ENCODE measurements at places on chromosomes 6 and 20.

- DNase-seq = no peak
These were observed 28.4 kb downstream of the UQCC2 start for GRCh38 chr6:33683051-33683571.

DNA sequence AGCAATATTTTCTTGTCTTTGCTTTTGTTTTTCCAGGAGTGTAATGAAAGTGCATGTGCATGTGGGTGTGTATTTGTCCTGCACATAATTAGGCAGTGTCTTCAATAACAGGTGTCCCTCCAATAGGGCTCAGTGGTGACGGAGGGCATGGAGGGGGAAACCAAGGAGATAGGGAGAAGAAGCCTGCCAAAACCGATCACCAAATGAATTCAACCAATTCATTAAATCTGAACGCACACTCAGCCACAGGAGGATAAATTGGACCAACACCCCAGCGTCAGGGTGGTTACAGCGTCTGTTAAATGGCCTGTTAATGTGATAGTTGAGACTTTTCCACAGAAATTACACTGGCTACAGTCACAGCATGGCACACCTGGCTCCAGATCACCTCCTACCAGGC is 527.6 kb downstream of the CD83 start:
- peak; percentile 16 for DNase-seq

DNA sequence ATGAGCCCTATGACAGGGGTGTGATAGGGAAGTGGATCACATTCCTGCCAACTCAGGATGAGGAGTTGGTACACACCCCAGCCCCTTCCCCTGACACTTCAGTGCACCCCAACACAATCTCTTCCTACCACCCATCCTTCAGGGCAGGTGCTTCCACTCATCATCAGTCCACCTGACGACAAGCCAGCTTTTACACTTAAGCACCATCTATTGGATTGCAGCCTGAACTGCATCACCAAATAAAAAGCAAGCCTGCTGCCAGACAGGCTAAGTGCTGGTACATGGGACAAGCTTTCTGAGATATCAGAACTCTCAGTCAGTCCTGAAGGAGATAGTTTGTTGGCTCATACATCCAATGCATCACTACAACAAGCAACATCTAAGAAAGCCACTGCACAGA is 69.0 kb upstream of the TMEM200A start:
- no peak for DNase-seq

GRCh38 chr6:68677058-68677457 is 42.0 kb downstream of the ADGRB3 start:
- no peak for DNase-seq

DNA sequence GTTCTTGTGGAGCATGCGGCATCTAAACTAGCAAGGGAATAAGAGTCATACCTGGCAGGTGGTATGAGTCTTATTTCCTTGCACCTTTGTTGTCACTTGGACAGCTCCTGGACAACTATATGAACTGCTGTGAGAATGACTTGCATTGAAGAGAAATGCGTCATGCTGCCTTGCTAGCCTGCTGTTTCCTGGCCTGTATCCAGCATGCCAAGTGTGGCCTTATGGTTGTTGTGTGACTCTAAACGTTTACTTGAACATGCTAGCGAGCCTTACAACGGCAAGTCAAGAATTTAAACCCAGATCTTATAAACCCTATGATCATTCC is 90.4 kb downstream of the CEP162 start:
- DNase-seq = no peak

DNA sequence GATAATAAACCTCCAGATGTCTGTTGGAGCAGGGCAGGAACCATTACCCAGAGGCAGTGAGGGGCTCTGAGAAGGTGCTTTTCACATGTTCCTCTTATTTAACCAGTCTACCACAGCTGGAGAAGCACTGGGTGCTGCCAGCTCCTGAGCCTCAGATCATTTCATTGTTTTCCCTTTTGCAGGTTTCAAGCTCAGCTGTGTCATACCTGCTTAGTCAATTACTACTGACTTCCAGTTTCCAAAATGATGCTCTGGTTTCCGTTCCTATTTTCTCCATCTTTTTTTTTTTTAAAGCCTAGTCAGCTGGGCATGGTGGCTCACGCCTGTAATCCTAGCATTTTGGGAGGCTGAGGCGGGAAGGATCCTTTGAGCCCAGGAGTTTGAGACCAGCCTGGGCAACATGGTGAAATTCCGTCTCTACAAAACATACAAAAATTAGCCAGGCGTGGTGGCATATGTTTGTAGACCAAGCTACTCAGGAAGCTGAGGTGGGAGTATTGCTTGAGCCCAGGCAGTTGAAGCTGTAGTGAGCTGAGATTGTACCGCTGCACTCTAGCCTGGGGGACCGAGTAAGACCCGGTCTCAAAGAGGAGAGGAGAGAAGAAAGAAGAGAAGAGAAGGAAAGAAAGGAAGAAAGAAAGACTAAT is 6.7 kb downstream of the FLOT1 start:
- DNase-seq = no peak

- no peak for DNase-seq
These were observed 288.2 kb upstream of the PREP start for GRCh38 chr6:105691081-105691480.

GRCh38 chr6:86306210-86306609 is 631.1 kb upstream of the HTR1E start:
- no peak for DNase-seq

DNA sequence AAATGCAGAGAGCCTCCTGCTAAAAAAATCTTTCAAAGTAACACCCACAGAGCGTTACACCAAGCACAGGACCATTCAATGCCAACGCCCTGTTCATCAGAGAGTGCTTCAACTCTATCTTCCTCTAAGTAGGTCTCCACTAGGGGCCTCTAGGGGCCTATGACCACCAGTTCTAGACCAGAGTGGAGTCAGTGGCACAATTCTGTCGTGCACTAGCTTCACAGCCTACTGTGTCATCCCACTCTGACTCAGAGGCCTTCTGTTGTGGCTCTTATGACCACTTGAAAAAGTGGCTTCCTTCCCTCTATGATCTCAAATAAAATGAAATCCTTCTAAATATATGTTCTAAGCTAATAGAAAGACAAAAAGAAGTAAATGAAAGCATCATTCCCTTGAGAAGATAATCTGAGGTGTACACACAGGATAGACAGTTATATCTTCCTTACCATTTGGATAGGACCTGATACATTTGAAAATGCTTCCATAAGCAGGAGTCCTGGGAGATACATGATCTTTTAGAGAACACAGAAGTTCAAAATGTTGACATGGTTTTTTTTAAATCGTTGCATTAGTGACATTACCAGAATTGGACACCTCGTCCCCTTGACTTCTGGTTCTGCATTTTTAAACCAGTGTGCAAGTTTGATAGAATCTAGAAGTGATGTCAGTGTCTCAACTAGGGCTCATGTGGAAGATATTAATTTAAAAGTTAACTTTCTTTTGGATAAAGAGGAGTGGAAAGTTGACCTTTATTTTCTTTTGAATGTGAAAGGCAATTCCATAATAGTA is 151.9 kb downstream of the SH3BGRL2 start:
- DNase-seq = no peak

DNA sequence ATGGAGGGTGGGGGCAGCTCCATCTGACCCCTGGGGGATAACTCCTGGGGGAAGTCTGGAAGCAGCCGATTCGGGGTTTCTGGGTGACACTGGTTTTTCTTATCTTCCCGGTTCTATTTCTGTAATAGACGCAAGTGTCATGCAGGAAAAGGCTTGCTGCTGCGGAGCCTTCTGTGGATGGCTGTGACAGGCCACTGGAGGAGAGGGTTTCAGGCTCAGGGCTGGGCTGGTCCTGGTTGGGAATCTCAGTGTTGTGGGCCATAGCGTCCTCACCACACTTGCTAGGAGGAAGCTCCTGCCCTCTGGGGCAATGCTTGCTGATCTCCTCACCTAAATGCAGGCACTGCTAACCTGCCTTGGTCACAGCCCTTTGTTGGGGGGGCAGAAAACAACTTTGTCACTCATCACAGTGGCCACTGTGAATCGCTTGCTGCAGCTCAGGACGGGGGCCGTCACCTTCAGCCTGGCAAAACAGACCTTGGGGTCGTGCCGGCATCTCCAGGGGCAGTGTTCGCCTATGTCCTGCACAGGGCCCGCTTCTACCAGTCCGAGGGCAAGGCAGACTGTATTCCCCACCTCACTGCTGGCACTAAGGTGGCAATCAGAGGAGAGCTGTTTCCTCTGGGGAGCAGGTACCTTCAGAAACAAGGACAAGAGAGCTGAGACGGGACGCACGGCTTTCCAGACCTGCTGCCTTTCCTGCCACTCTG is 4.4 kb upstream of the TUBB1 start:
- peak; percentile 45 for DNase-seq

DNA sequence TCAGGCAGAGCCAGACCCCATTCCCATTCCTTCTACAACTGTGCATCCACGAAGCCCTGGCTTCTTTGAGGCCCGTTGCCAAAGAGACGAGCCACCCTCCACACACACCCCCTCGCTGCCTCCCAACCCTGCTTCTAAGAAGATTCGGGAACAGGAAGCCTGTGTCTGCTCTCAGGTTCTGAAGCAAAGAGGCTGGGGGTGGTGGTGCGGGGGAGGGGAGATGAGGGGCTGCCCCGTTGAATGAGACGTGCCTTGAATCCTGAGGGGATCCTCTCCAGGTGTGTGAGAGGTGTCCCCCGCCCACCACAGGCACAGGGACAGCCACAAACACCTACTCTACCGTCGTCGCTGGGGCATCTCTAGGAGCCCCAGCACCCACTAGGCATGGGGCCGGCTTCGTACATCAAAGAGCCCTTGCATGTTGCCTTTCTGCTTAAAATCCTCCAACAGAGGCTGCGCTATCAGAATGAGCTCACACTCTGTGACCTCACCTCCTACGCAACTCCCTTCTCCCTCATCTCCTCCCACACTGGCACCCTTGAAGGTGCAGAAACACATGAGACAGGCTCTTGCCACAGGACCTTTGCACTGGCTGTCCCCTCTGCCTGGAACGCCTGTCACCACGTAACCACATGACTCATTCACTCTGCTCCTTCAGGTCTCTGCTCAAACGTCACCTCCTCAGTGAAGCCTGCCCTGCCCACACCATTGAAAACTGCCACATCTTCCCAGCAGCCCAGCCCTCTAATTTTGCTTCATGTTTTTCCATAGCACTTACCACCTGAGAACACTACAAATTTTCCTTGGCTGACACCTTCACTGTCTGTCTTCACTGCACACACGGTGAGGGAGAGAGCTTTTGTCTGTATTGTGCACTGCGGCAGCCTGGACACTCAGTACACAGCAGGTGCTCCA is 58.5 kb downstream of the PREX1 start:
- DNase-seq = no peak

DNA sequence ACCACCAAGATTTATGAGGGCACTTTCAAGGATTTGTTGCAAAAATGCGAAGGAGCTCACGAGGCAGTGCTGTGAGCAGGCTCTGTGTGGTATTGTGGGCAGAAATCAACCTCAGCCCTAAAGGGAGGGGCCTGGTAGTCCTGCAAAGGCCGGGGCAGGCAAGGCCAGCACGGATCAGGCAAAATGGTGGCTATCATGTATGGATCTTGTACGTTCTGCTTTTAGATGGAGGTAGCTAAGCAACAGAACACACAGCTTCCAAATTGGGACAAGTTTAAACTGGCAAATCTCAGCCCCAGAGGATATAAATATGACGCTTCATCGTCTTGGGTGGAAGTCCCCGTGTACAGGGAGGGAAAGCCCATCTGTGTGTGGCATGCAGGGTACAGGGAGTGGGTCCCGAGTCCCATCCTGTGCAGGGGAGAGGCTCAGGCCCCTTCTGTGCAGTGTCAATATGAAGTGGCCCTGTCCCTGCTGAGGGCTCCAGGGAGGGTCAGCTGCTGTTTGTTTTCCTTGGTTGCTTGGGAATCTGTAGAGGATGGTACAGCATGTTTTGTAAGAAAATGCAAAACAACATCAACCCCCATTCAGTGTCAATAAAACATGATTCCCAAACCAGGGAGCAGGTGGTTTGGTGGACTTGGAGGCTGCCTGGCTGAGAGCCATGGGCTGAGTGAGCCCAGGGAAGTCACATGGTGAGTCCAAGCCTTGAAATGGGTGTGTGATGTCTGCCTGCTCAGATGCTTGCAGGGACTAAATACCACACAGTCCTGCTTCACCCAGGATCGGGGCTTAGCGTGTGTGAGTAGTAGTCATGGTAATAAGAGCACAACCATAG is 113.0 kb downstream of the SYCP2 start:
- DNase-seq = peak; percentile 29

DNA sequence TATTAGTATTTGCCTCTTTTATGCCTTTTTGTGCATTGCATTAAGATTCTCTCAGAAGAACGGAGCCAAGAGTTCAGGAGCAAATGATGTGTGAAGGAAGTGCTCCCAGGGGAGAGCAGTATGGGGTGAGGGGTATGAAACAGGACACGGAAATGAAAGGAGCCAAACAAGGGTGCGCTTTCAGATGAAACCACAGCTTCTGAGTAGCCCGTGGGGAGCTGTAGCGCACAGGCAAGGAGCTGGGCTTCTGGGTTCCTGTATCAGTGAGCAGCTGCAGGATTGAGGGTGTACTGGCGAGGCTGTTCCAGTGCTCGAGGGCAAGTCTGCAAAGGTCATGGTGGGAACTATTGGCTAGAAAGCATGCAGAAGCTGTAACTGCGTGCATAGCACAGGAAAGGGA is 25.4 kb downstream of the ANKEF1 start:
- peak; percentile 63 for DNase-seq

- peak; percentile 79 for DNase-seq
These were observed 14.4 kb downstream of the FOXP4 start for GRCh38 chr6:41560431-41561192.

DNA sequence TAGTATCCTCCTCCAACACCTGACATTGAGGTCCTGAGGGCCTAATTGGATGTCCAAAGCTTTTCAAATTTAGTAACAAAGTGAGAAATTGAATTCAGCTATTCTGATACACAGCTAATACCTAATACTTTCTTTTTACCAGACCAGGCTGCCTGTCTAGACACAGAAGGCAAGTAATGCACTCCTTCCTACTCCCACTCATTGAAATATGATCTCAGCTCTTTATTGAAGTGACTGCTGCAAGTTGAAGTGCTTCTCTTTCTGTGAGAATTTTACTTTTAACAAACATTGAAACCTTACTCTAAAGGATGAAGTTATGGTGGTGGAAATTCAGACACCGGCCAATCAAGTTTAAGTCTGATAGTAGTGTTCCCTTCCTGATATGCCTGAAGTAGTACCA is 90.8 kb upstream of the OGFRL1 start:
- no peak for DNase-seq

- no peak for DNase-seq
These were observed 40.0 kb downstream of the PLG start for GRCh38 chr6:160742090-160742489.

GRCh38 chr6:155245831-155246230 is 18.0 kb upstream of the CLDN20 start:
- no peak for DNase-seq

DNA sequence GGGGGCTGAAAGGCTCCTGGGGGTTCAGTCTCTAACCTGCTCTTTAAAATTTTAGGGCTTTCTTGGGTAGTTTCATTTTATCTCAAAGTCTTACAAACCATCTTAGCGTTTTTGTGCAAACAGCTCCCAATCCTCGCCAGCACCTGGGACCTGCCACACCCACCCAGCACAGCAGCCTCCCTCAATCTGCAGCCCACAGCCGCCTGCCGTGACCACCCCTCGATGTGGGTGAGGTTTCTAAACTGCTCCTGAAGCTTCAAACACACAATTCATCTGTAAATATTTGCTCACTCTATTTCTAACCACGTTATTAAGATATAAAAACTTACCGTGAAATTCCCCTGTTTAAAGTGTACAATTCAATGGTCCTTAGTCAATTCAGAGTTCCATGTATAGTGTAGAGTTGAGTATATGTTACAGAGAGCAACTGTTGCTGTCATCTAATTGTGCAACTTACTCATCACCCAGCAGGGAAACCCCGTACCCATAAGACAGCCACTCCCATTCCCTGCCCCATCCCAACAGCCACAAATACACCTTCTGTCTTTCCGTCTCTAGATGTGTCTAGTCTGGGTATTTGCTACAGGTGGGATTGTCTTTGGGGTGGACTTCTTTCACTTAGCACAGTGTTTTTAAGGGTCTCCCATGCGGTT is 381.0 kb downstream of the TAF4 start:
- no peak for DNase-seq

Measured in islet precursor cell (in vitro differentiated cells).